ENCODE measurements at places on chromosomes 16 and 17. TPM values are rescaled to one million over a fixed set of nuclear protein-coding genes. Genes with fewer than 3 reads are reported as not detected.

- DNase-seq, result no peak
Measured at GRCh38 chr16:58456193-58456592, 43.8 kb upstream of the NDRG4 start.

DNA sequence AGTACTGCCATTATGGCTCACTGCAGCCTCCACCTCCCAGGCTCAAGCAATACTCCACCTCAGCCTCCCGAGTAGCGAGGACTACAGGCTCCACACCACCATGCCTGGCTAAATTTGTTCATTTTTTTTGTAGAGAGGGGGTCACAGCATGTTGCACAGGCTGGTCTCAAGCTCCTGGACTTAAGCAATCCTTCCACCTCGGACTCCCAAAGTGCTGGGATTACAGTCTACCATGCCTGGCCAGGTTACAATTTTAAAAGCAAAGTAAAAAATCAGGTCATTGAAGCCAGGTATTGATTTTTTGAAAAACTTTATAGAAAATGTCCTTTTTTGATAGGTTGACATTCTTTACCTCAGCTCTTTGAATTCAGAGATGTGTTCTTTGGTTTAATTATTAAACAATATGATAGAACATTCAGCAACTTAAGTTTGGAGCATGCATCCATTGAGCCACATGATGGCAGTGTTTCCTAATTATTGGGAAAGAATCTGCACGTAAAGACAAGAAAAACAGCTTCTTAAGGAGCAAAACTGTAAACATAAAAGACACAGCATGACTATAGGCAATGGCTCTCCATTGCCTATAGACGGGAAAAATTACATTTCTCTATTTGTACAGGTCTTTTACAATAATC lies 1.7 kb upstream of the SLC16A11 start:
- DNase-seq, result no peak

DNA sequence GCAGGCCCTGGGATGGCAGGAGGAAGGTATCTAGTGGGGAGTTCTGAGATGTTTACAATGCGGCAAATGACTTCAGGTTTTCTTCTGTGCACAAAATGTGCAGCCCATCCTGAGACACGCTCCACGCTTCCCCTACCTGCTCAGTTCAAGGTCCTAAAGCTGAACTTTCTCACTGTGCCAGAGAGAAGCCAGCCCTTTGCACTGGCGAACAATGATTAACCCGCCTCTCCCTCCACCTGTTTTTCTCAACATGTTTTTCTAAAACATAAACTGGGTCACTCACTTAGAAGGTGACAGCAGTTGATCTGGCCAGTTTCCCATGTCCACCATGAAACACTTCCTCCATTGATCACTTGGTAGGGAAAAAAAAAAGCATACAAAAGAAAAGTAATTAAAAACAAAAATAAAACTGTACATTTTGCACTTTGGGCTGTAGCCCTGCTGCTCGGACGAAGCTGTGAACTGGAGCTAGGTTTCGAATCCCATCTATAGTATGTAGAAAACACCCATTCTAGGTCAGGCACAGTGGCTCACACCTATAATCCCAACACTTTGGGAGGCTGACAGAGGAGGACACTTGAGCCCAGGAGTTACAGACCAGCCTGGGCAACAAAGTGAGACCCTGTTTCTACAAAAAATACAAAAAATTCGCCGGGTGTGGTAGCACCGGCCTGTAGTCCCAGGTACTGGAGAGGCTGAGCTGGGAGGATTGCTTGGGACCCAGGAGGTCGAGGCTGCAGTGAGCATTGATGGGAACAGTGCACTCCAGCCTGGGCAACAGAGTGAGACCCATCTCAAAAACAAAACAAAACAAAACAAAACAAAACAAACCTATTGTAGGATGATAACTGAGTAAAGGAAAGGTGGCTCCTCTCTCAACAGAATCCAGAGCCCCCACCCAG lies 6.1 kb upstream of the G6PC1 start:
- no peak for DNase-seq

DNA sequence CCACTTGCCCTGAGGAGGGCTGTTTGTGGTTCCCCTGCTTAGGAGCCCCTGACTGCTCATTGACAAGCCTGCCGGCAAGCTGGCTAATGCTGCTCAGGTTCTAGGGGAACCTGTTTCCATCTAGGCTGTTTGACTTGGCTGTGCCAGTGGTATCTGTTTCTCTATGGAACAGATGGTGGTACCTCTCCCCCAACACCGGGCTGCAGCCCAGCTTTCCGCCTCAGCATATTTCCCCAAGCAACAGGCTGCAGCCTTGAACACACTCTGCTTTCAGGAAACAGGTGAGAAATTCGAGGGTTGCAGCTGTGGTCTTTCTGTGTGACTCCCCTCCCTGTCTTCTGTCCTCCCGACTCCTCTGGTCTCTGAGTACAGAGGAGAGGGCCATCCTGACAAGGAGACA lies 132.3 kb downstream of the TMEM132E start:
- DNase-seq, result no peak

GRCh38 chr17:74663561-74663960 lies 40.0 kb upstream of the CD300E start:
- no peak for DNase-seq

GRCh38 chr17:56866496-56866895 lies 32.5 kb downstream of the DGKE start:
- no peak for DNase-seq

Gene TNS4
- not detected for total RNA-seq

Gene BLMH
- 14.1 TPM for total RNA-seq

Gene TBX6
- total RNA-seq, result 0.57 TPM

Data from cardiac septum (tissue), 1 donor.